Chondrocyte (in vitro differentiated cells): ENCODE measurements at places on chromosomes 12 and 14. TPM values are rescaled to one million over a fixed set of nuclear protein-coding genes. Genes with fewer than 3 reads are reported as not detected.

C12orf54 gene
- not detected in 3 replicates for total RNA-seq

DNA sequence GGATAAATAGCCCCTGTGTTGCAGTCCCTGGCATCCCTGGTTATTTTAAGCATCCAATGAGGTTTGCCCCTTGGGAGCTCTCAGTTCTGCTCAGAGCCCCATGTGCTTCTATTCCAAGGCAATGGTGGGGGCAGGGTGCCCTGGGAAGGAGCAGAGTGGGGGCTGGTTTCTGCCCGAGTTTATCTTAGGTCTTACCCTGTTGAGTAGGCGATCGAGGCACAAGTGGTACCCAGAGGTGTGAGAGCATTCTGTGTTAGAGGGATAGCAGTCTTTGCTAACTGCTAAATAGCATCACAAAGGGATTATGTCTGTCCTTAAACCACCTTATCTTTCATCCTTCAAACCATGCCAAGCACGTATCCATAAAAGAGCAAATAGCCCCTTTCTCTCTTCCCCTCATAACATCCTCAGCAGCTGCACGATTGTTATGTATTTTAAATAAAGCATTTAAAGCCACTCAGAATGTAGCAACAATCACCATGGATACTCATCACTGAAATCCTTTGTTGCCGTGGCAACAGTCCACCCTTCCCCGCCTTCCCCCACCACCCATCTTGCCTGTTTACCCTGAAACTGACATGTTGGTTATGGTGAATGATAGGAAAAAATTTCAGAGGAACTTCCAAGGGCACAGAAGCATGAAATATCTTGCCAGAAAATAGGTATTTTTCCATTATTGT, 139.3 kb downstream of the PTPN11 start:
- DNase-seq, result no peak

DNA sequence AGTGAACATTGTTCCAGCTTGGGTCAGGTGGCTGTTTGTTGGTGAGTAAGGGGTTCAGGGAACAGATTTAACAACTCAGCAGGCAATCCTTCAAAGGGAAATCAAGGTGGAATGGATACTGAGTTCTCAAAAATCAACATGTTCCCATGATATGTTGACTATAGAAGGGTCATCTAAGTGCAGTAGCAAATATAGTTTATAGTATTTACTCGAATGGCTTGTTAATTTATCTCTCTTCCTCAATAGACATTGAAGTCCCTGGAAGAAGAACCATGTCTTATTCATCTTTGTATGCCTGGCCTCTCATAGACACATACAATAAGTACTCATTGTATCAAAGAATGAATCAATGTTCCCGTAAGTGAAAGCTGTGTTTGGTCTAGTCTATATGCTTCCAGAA, 24.5 kb upstream of the DUSP6 start:
- DNase-seq, result no peak

C12orf60 gene
- 0.82 to 1.0 TPM (median 0.92 TPM) in 3 replicates for total RNA-seq

GARIN6 gene
- total RNA-seq, result not detected in 3 replicates

ASPG gene
- not detected in 3 replicates for total RNA-seq
